ENCODE measurements at places on chromosomes 7 and 10.

DNA sequence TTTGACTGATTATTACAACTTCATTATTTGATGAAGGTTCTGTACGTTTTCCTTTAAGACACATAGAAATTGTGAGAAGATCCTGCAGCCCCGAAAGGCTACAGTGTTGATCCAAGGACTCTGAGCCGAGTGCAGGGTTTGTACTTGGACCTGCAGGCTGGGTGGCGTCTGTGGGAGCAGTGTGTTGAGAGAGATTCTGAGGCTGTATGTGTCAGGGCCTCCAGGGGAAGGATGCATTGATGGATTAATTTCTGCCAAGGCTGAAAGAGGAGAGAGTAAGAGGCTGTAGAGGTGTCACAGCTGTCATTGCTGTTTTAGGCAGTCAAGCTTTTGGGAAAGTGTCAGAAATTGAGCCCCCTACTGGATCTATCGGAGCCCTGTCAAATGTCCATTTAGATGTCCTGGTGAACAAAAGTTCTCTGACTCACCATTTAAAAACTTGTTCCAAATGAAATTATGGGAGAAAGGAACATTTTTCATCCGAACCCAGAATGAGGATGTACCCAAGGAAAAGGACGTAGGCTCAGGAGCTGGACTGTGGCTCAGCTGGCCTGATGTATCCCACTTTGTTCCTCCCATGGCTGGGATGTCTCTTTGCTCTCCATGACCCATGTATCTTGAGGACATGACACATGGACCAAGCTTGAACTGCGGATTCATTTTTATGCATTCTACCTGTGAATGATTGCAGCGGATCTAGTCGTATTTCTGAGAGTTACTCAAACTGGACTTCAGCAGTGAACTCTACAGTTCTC, 102.2 kb downstream of the TCF7L2 start:
- no peak for DNase-seq

GRCh38 chr10:7622969-7623368, 43.8 kb downstream of the ITIH5 start:
- DNase-seq, result peak; percentile 3

DNA sequence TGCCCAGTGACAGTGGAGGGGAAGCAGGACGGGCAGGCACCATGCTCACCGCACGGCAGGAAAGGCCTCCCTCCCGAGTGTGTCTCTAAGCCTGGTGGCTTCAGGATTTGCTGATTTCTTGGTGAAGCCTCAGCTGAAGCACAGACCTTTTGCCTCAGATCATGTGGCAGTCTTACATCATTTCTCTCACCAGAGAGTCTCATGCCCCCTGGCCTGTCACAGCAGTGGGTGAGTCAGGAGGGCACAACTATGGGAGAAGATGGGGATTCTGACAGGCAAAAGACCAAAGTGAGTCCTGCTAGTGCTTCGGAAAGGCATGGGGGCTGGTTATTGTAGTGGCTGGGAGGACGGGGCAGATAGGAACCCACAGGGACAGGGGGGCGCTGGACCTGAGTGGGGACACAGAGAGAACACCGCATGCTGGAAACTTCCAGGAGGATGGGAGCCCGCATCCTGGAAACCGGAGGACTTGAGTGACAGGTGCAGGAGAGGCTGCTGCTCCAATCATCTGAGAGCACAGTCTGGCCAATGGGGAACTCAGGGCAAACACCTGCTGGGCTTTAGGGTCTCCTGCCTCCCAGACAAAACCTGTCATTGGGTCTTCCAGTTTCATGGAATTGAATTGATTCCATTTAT, 166.8 kb downstream of the ADARB2 start:
- DNase-seq, result no peak

DNA sequence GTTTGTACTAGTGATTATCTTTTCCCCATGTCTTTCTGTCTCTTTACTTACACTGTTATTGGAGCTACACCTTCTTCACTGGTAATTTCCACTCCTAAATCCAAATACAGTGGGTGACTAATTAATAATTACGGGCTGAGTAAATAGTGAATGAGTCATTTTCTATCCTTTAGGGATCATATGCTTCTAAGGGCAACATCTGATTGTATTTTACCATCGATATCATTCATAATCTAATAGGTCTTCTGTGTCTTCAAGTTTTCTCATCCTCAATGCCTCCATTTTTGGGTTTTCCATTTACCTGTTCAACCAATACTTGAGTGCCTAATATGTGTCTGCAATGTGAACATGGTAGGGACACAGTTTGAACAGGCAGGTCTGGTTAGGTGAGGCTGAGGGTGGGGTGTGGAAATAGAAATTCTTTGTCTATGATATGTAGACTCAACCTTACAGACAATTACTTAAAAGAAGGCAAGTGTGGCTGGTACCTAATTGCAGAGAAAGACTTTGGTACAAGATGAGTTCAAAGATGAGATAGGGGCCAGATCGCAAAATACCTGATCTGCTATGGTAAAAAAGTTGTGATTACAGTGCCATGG, 5.9 kb upstream of the DHX32 start:
- DNase-seq, result no peak

- DNase-seq, result no peak
These were observed 65.5 kb downstream of the PYROXD2 start for GRCh38 chr10:98349508-98349922.

DNA sequence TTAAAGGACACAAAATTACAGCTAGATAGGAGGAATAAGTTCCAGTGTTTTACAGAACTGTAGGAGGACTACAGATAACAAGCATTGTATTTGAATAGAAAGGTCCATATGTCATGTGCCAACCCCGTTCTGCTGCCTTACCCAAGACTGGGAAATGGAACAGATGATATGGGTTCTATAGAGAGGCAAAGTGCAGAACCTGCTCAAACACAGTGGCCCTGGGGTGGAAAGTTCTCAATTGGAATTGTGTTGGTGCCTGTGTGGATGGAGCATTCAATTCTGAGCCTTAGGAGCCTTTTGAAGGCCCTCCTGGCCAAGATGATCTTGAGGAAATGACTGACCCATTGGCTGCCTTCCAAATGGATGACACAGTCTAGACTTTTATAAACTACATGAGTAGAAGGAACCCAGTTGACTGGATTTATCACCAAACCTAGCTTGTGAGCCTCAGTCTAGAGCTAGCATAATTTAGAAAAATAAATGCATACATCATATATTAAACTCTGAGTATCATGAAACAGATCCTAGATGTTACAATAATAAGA, 4.1 kb upstream of the PRSS1 start:
- DNase-seq, result no peak

- DNase-seq, result no peak
These were observed 20.5 kb upstream of the TRUB1 start for GRCh38 chr10:114917459-114917858.

- DNase-seq, result no peak
These were observed 846 bp downstream of the ANKRD26 start for GRCh38 chr10:27099448-27099847.

DNA sequence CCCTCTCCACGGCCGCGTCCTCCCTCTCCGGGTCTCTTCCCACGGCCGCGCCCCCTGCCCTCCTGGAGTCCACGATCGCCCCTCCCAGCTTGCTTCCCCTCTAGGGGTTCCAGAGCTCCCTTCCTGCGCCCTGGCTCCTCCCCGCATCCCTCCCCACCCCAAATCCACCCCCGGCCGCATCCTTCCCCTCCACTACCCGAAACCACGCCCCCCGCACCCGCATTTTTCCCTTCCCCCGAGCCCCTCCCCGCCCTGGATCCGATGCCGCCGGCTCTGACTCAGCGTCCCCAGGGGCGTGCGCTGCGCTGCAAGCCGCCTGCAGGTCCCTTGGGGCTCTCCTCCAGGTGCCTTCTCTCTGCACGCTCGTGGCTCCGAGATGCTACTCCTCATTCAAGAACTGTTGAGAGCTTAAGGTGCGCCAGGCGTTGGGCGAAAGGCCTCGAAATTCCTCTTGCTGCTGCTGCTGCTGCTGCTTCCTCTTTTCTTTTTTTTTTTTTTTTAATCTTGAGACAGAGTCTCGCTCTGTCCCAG, 372 bp upstream of the TMEM130 start:
- peak; percentile 94 for DNase-seq

- no peak for DNase-seq
These were observed 37.0 kb upstream of the PDCD4 start for GRCh38 chr10:110834629-110835301.

DNA sequence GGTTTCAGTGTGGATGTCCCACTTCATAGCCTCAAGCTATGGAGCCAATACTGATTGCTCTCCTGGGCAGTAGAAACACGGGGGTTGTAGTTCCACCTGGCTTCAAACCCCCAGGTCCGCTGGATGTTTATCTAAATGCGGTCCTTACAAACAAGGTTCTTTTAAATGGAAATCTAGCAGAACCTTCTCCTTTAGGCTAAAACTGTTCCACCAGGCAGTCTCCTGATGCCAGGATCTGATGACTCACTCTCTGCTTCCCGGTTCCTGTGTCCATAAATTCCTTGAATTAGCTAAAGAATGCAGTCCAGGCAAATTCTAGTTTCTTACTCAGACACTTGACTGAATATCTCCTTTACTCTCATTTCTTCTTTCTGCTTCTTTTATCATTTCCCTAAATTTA, 108.4 kb upstream of the FAM3C start:
- no peak for DNase-seq

DNA sequence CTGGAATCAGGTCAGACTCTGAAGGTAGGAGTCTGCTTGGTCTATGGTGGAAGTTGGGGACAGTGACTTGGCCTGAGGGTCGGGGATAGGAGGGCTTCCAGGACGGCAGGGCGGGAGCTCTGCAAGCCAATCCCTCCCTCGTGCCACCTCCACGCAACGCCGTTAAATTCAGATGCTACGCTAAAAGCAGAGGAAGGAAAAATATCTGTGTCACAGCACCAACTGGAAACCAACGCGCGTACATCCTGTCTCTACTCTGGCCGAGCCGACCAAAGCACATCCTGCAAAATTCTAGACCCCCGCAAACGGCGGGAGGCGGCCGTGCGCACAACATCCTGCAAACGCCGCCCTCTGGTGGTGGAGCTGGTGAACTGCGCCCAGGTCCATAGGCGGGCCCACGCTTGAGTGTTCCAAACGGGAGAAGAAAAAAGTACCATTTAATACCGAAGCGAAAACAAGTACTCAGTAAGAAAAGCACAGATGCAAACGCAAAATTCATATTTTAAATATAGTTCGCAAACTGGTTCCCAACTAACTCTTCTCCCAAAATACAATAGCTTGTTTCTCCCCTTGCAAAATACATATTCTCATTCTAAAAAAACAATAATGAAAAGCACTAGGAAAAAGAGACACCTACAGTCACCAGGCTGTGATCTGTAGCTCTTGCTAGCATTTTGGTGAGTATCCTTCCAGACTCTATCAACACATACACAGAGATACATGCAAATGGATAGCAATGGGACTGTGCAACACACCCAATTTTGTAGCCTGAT, 45.7 kb upstream of the HSPA12A start:
- peak; percentile 77 for DNase-seq

DNA sequence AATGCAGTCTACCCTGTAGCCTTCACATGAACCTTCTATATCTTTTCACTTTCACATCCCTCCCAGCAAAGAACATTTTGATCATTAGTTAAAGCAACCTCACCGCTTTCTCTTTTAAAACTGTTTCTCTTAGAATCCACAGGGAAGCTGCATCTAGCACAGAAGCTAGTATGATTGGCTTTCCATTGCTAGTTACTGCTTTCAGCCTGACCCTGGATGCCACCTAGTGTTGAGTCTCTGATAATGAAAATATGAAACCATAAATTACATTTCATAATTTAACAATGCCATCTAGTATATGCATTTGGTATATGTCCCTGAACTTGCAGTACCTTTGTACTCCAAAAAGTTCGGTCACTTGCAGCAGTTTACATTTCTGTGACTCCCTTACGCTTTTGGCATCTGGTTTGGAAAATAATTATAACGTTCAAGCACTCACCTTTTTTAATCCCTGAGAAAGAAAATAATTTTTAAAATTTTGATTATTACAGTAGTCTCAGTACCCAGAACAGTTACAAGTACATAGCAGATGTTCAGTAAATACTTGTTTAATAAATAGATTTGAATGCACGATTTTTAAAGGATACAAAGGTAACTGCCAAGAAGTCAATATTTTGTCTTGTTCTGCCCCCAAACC, 22.7 kb downstream of the CISD1 start:
- DNase-seq, result peak; percentile 16

- DNase-seq, result no peak
These were observed 326.1 kb downstream of the GALNT17 start for GRCh38 chr7:71457846-71458590.

- DNase-seq, result no peak
These were observed 116.5 kb downstream of the SPDYE5 start for GRCh38 chr7:75608451-75609122.

DNA sequence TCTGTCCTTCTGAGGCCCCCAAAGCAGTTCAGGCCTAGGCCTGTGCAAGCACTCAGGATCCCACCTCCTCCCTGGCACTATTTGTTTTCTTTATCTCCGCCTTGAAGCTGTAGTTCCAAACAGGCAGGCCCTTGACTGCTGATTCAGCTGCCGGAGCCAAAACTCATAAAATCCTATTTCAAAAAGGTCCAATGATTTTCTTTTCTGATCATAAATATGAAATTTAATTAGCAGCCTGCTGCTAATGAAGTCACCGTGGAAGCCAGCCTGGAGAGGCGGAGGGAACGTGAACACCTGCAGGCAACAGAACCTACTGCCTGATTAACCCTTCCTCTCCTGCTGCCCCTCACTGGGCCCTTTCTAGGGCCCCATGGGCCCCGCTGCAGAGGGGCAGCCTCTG, 60.1 kb downstream of the CARD11 start:
- DNase-seq, result no peak

DNA sequence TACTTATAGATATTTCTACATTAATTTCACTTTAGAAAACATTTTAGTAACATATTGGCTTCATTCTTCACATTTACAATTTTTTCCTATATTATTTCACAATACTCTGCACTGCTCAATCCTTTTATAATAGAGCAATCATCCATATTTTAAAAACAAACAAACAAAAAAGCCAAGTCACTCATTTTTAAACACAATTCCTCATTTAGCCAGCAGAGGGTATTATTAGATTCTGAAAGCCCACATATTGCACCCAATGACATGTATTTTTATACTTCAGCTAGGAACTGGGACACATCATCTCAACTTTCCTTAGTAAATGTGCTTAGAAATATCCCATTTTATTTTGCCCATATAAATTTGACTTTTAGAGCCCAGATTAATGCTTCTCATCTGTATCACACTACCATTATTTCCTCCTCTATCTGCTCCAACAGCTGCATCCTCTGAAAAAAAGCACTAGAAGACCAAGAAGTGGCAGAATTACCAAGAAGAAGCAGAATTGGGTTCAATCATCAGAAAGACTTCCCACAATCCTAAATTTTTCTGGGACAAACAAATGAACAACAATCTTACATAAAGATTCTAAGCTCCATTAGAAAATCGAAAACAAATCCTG, 29.5 kb downstream of the CTNNA3 start:
- no peak for DNase-seq

- DNase-seq, result no peak
These were observed 25.6 kb upstream of the TMEM196 start for GRCh38 chr7:19798986-19799385.

- peak; percentile 52 for DNase-seq
These were observed 152.7 kb downstream of the ANK3 start for GRCh38 chr10:60236869-60237524.
